ENCODE measurements at places on chromosomes 6 and 20. TPM values are rescaled to one million over a fixed set of nuclear protein-coding genes. Genes with fewer than 3 reads are reported as not detected.

GRCh38 chr20:58286729-58287128 lies 22.8 kb upstream of the RAB22A start:
- no peak for DNase-seq

DNA sequence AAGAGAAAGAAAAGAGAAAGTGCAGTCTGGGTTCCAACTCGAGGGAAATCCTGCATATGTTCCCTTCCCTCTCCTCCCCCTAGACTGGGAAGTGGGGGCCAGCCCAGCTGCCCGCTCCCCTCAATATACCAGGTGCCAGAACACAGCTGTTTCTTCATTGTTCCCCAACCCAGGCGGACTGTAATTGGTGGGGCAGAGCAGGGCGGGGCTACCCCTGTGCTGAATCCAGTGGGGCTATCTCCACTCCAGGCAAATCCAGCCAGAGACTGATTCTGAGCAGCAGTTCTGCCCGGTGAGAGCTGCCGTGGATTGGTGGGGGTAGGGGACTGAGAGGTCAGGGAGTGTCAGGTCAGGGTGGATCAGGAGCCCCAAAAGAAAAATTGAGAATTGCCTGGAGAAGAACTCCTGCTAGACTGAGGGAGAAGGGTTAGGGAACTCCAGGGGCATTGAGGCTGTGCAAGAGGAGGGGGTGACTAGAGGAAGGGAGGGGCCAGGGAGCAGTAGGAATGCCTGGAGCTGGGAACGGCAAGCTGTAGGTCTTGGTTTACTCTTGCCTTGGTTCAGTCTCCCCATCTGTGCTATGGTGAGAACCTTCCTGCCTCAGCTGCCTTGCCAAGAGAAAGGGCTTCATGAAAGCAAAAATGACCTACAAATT lies at the start of gene MYMX:
MYMX (plus strand) TSS at position 250 of the 655 bp plus-strand sequence. CDS start 546 bp downstream, outside the sequence.
- DNase-seq: no peak

DNA sequence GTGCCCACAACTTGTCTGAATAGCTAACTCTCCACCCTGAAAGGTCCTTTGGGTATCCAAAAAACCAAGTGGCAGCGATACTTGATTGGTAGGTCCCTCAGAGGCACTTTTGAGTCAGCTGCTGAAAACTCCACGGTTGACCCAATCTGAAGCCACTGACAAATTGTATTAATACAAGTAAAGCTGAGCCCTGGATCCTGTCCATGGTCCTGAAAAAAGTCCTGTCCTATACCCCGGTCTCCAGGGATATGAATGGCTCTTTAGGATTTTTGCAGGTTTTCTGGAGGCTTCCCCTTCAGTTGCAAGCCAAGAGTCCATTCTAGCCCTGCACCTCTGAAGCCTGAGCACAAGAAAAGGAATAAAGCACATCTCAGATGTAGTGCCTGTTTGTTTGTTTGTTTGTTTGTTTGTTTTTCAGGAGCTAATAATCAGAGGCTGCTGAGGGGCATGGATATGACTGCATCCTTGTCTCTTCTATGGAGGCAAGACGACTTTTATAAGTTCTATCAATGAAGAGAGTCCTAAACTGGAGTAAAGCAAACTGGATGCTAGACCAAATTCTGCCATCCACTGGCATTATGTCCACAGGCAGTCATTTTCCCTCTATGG lies 1.7 kb upstream of the SLC12A5 start:
- DNase-seq: no peak

- no peak for DNase-seq
Measured at GRCh38 chr20:9241721-9242427, 173.0 kb downstream of the PLCB4 start.

- DNase-seq: no peak
Measured at GRCh38 chr6:110325197-110325596, 33.0 kb downstream of the METTL24 start.

The MACROD2 gene
- 60.4 TPM for total RNA-seq

GRCh38 chr6:34028691-34029360 lies 117.1 kb downstream of the GRM4 start:
- no peak for DNase-seq

The RHAG gene
- not detected for total RNA-seq

GRCh38 chr6:28712982-28713381 lies 187.3 kb downstream of the GPX5 start:
- DNase-seq: no peak

DNA sequence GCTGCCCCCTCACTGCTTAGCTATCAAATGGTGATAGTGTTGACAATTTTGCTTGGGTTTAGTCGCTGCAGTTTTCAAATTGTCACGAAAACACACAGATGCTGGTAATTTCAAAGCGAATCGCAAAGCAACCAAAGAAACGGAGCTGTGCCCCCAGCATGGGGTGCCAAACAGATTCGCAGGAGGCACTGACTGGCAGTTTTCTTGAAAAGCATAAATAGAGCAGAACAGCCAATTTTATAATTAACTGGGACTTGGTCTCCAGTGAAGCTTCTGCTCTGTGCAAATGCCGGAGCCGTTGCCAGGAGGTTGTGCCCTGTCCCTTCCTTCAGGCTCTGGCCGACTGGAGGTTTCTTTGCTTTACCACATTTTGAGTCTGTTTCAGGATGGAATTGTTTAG lies 18.8 kb downstream of the ARHGAP40 start:
- no peak for DNase-seq

The SIRPB1 gene
- total RNA-seq: 0.47 TPM

- no peak for DNase-seq
Measured at GRCh38 chr6:121383478-121383877, 49.2 kb upstream of the TBC1D32 start.

DNA sequence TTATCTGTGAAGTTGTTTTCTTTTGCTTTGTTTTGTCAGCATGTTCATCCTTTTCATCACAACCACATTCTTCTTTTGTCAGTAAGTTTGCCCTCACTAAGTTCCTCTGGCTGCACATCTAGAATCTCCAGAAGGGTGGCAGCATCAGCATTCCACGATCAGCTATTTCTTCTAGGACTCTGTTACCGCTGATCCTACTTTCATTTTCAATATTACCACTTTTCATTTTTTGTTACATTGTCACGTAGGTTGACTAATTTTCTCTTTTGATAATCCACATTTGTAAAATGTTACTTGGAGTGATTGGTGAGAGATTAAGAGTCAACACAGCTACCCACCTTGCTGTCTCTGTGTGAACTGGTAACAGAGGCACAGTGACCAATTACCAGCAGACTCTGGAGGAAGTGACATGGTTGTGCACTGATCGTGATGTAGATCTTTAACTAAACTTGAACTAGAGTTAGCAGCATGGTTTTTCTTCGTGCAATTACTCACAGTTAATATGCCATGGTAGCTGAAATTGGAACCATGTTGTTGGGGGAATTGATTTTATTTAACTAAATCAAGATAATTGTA lies 307.9 kb upstream of the SLC35B3 start:
- DNase-seq: no peak

GRCh38 chr6:70113171-70113570 lies 189.7 kb downstream of the COL9A1 start:
- DNase-seq: no peak

DNA sequence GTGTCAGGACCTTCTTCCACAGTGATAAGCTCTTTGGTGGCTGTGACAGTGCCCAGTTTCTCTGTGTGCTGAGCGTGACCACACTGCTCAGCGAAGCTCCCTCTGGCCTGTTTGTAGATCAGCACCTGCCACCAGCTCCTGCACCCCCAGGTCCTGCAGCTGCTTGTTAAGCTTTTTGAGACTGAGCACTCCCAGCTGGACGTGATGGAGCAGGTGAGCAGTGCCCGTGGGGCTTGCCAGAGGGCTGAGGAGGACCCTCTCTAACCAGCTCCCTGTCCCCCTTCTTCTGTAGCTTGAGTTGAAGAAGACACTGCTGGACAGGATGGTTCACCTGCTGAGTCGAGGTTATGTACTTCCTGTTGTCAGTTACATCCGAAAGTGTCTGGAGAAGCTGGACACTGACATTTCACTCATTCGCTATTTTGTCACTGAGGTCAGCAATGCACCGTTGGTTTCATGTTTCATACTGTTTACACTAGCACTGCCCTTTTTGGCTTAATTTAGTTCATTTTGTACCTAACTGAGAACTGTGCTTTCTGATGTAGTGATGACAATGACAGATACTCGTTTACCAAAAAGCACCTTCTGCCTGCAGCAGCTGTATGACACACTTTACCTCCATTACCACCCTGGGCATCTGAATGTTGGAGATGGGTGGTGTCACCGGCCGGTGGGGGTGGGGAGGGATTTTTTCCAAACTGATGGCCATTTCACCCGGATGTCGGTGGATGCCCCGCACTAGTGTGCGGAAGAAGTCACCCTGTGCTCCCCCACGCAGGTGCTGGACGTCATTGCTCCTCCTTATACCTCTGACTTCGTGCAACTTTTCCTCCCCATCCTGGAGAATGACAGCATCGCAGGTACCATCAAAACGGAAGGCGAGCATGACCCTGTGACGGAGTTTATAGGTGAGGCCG lies 12.5 kb downstream of the NELFCD start:
- no peak for DNase-seq

GRCh38 chr6:87277123-87277522 lies 45.3 kb upstream of the SMIM8 start:
- DNase-seq: no peak

The LY6G6C gene
- 0.31 TPM for total RNA-seq

The CD109 gene
- 1.6 TPM for total RNA-seq

The OR2J3 gene
- total RNA-seq: not detected

The ANGPT4 gene
- total RNA-seq: not detected

The SPINT4 gene
- total RNA-seq: not detected

The C6orf15 gene
- total RNA-seq: not detected

GRCh38 chr6:10682355-10682988 lies 11.9 kb downstream of the C6orf52 start:
- DNase-seq: no peak

The CST5 gene
- not detected for total RNA-seq

All from occipital lobe (tissue), 3 donors.